Activated CD4-positive, alpha-beta T cell treated with anti-CD3 and anti-CD28 coated beads, Interleukin-2, amount 50 U/mL, for 1 hour (primary cell): ENCODE measurements at places on chromosomes 2 and 18.

DNA sequence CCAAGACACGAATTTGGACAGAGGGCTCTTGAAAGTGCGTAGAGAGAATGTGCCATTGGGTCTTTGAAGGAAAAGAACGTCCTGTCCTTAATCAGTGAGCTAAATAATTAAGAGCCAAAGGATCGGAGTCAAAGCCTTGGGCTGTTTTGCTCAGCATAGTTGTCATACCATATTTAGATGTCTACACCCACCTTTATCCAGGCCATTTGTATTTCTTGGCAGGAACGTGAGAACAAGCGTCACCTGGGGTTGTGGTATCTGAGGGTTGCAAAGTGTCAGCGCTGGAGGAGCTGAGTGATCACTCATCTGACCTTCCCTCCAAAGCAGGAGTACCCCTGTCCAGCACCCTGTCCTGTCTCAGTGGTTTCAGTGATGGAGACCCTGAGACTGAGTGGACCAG, 4.5 kb downstream of the LPIN1 start:
- DNase-seq, result no peak

- no peak for DNase-seq
These were observed 287.5 kb downstream of the OSR1 start for GRCh38 chr2:19070886-19071285.

- DNase-seq, result no peak
These were observed 19.5 kb downstream of the RBM44 start for GRCh38 chr2:237818066-237818473.

GRCh38 chr2:80007777-80008503, 296.6 kb downstream of the LRRTM1 start:
- DNase-seq, result no peak
